ENCODE measurements at places on chromosomes 12 and 14. TPM values are rescaled to one million over a fixed set of nuclear protein-coding genes. Genes with fewer than 3 reads are reported as not detected.

GRCh38 chr12:84492351-84492883 is 420.2 kb downstream of the SLC6A15 start:
- DNase-seq = no peak

DNA sequence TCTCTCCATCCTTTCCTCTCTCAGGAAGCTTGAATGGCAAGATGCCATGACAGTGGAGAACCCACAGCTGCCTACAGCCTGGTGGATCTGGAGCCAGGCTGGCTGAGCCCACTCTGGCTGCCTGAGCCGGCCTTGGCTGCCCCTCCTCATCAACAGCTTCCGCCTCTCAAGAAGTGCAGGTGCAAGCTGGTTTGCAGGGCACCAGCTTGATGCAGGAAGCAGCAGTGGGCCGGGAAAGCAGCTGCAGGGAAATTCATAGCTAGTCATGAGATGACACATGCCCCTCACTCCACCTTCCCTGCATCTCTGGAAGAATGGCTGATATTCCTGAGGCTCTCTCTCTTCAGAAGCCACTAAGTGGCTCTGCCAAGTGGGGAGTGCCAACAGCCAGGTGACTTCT is 289.1 kb downstream of the RPS29 start:
- no peak for DNase-seq

The OAS1 gene
- 170 TPM for total RNA-seq

- DNase-seq = no peak
These were observed 4.3 kb downstream of the RNASE1 start for GRCh38 chr14:20798318-20798717.

The KCNK13 gene
- not detected for total RNA-seq

GRCh38 chr12:81207173-81207572 is 129.3 kb downstream of the ACSS3 start:
- no peak for DNase-seq

DNA sequence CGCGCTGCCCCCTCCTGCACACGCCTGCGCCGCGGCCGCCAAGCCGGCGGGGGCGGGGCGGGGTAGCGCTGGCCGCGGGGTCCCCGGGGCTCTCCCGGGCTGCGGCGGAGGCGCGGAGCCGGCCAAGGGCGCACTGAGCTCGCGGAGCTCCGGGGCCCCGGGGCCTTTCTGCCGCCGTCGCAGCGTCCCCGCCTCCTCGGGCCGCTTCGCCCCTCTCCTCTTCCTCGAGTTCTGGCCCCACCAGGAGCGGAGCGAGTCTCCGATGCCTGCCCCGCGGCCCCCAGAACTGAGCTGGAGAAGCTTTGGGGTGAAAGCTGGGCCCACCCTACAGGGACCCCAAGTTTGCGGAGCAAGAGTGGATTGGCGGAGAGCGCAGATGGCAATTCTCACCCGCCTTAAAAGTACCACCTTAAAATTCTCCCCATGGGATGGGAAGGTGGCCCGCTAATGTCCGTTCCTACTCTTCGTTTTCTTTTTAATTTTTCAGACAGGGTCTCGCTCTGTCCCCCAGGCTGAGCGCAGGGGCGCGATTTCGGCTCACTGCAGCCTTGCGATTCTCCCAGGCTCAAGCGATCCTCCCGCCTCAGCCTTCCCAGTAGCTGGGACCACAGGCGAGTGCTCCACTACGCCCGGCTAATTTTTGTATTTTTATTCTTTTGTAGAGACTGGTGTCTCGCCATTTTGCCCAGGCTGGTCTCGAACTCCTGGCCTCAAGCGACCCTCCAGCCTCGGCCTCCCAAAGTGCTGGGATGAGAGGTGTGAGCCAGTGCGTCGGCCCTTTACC is 129.6 kb downstream of the NDUFA12 start:
- DNase-seq = no peak

DNA sequence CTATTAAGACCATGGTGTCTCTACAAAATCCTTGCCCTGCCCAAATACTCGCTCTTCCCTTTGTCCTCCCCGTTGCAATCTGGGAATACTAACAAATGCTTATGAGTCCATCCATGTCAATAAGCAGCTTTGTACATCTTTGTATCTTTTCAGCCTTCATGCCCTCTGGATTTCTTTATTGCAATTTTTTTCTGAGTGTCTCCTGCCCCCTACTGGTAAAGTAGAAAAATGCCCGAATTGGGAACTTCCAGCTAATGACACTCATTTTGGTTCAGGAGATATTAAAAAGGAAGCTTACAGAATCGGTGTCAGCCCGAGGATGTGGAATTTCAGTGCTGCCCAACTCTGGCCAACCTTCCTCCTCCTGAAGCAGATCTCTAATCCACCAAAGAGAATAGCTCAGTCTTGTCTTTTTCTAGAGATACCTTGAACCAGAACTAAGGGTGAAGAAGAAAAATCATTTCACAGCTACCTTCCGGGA is 46.0 kb downstream of the SH2B3 start:
- peak; percentile 34 for DNase-seq

GRCh38 chr12:94434171-94434570 is 25.5 kb downstream of the CEP83 start:
- DNase-seq = no peak

DNA sequence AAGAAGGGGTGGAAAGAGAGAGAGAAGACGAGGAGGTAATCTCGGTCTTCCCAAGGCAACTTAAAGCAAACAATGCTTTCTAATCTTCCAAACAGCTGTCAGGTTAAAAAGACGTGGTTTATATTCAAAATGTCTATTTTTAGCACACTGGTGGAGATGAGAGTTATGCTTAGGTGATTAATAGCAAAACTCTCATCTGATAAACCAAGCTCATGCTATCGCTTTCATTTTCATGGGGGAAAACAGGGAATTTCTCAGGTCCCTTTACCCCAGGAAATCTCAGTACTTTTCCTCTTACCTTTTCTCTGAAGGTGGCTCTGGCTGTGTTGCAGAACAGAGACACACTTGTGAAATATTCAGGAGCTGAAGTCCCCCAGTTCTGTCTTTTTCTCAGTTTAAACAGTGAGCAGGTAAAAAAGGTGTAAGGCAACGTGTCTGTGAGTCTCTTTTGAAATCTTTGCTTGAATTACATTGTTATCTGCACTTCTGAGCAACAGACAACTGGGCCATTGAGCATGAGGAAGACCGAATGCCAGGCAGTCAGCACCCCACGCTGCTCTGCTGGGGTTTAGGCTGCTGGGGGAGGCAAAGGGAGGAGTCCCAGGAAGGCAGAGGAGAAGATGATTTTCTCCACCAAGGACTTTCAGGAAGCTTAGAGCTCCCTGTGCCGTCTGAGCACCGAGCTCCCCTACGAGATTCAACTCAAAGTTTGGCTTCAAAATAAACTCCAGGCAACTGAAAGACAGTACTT is 759.3 kb downstream of the BCL11B start:
- DNase-seq = no peak

- no peak for DNase-seq
These were observed 25.0 kb upstream of the HSPB8 start for GRCh38 chr12:119153477-119154434.

The SERPINA5 gene
- total RNA-seq = 20.7 TPM

DNA sequence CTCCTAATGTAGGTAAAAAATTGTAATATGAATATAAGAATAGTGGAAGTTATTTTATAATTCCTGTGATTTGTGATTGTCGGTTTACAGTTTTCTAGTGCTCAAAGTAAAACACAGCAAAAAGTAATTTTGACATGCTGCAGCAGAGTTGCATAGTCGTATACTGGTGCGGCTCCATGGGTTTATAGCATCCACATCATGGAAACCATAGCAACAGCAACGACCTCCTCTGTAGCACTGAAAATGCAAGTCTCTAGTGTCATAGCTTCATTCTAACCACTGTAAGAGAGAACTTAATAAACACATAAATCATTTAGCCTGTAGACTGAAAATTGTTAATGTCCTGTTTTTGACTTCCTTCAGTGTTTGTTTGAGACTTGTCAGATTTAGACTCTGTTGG is 574.3 kb downstream of the KCNH5 start:
- no peak for DNase-seq

- DNase-seq = no peak
These were observed 232.9 kb downstream of the ATXN7L3B start for GRCh38 chr12:74770552-74770951.

DNA sequence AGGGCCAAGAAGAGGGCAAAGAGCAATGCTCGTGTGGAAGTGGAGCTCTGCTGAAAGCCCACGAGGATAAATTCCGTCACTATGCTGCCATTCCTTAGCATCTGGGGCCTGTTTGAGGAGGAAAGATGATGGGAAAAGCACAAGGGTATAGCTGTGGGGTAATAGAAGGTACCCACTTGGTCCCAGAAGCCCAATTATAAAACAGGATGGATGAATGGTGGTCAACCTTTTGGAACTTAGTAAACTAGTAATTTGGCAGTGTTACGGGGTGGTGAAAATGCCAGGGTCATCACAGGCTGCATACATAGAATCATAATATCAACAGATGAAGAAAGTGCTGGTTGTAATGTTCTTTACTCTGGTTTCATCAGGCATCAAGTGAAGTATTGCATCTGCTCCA is at the start of gene OR10AD1:
Gene OR10AD1, minus strand, starts transcription at position 101 of the 400 bp plus-strand sequence. Its CDS starts 0 bp downstream, at position 101.
- no peak for DNase-seq

DNA sequence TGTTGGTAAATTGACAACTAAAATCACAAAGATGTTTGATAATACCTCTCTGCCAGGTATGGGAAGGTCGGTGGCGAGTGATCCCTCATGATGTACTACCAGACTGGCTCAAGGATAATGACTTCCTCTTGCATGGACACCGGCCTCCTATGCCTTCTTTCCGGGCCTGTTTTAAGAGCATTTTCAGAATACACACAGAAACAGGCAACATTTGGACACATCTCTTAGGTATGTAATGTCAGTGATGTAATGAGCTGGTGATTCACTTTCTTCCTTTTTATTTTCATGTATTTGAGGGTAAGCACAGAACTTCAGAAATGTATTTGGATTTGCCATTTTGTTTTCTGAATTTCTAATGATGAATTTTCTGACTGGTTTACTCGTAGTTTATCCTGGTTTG is 42.6 kb upstream of the LRTM2 start:
- no peak for DNase-seq

The NKX2-1 gene
- total RNA-seq = not detected

The LRTM2 gene
- total RNA-seq = not detected

DNA sequence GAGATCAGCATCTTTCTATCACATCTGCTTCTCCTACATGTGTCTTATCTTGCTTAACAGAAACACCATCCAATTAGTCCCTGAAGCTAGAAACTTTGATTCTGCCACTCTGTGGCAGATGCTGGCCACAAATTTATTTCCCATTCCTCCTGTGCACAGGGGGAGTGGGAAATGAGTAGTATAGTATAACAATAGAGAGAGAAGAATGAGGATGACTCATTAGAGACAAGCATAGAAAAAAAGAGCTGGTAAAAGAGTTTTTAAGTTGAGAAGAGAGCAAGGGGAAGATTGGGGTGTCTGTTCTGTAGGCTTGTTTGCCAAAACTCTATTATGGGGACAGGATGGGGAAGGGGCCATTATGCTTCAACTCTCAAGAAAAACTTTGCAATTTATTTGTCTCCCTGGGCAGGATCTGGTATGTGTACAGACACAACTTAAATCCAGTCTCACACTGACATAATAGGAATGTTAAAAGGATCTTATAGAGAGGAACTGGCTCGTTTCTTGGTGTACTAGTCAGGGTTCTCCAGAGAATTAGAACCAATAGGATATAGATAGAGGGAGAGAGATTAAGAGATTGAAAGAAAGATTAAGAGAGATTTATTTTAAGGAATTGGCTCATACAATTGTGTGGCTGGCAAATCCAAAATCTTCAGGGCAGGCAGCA is 142.6 kb upstream of the CPSF6 start:
- DNase-seq = no peak

The DNAH10 gene
- 0.14 TPM for total RNA-seq

GRCh38 chr12:12582193-12582881 is 19.7 kb upstream of the DUSP16 start:
- no peak for DNase-seq

The CLEC1A gene
- total RNA-seq = not detected

The FAR2 gene
- total RNA-seq = 24.0 TPM

DNA sequence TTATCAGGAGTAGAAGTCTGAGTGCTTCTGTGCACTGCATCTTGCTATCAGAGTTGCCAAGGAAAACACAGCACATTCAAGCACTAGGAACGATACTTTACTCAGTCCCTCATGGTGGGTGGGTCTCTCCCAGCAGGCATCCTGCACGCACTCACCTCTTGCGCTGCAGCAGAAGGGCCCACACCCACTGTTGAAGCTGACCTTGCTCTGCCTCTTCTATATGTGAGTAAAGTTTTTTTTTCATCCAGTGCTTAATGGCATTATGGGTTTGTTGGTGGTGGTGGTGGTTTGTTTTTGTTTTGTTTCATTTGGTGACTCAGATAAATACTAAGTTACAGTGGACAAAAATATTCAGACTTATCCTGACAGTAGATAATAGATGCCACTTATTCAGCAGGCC is 348.5 kb downstream of the EGLN3 start:
- no peak for DNase-seq

The SLC6A12 gene
- total RNA-seq = 1.8 TPM

GRCh38 chr12:83827193-83827592 is 1085.4 kb downstream of the SLC6A15 start:
- DNase-seq = no peak

DNA sequence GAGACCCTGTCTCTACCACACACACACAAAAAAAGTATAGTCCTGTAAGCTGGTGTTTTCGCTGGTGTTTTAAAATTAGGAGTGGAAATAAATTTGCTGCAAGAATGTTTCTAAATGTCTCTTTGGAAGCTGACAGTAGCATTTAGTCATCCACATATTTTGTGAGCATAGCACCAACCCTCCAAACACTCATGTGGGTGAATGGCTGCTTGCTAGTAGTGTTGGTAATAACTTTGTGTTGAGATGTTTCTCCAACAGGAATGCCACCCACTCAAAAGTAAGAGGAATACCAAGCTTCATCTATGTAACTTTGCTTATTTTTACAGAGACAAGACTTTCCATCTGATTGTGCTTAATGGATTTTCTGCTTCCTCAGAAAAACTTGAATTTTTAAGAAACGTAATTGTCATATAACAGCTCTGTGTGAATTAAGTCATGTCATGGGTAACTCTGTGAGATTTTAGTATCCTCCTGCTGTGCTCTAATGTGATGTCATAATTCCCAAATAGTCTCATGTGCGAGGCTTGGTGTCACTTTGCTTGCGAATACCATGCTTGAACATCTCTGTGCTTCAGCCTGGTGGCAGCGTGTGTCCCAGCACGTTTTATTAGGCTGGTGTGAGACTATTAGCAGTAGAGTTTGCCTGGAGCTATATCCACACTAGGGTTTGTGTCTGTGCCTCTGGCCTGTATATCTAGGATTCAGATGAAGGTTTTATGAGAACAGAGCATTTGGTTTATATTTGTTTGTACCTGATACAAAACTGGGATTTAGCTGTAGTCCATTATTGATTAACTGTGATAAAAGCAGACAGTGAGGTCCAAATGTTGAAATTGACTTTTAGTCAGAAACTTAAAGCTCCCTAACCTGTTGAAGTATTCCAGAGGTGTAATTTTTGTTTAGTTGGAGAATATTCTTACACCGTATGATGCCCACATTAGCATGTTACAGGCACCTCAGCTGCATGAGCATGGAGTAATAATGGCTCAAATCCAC is 80.5 kb downstream of the FBXW8 start:
- DNase-seq = no peak

The GPR132 gene
- total RNA-seq = 1.4 TPM

GRCh38 chr12:89236237-89236636 is 116.1 kb downstream of the DUSP6 start:
- DNase-seq = no peak
